ENCODE measurements at places on chromosomes 3 and 15.

GRCh38 chr15:85745023-85745422 is 49.7 kb downstream of the KLHL25 start:
- no peak for DNase-seq

DNA sequence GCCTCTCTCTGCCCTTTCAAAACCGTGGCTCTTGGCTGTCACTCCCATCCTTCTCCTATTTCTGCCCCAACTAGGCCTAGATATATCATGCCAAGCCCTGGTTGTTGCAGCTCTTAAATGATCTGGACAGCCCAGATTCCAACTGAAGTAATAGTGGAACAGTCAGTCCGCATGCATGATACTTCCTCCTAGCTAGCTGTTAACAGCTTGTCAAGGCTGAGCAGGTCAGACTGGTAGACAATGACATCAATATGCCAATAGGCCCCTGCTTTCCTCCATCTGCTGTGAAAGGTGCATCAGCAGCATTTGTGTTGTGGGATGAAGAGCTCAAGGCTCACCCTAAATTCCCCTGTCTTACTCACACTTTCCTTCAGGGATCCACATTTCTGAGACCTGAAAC is 527.7 kb upstream of the TGFBR2 start:
- DNase-seq, result no peak

DNA sequence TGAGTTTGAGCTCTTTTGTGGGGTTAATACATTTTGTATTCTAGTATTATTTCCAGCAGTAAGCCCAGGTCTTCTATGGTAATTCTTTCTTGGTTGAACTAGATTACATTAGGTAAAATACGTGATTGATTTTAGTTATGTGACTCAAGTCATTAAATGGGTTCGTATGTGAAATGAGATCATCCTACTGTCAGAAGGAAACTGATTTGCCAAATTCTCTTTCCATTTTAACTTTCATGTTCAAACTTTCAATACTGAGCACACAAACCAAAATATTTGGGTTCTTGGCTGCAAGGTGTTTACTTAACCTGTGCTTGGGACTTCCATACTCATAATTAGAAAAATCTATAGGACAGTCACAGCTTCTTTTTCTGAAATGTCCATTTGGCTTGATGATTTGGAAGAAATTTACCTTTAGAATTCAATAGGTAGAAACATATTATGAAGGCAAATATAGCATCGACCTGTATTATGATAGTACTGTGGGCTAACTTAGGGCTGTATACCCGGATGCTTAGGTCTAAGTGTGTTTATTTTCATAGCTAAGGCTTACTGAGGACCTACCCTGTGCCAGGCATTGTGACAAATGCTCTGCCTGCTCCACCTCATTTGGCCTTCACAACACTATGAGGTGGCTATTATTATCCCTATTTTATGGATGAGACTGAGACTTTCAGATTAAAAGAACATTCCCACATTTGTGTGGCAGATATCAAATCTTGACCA is 631.8 kb upstream of the GRM7 start:
- no peak for DNase-seq

GRCh38 chr3:52481819-52482521 is 13.2 kb upstream of the STAB1 start:
- no peak for DNase-seq

GRCh38 chr3:80769683-80770082 is 991.8 kb downstream of the GBE1 start:
- DNase-seq, result no peak

GRCh38 chr3:160540551-160540950 is 24.8 kb downstream of the KPNA4 start:
- DNase-seq, result no peak

DNA sequence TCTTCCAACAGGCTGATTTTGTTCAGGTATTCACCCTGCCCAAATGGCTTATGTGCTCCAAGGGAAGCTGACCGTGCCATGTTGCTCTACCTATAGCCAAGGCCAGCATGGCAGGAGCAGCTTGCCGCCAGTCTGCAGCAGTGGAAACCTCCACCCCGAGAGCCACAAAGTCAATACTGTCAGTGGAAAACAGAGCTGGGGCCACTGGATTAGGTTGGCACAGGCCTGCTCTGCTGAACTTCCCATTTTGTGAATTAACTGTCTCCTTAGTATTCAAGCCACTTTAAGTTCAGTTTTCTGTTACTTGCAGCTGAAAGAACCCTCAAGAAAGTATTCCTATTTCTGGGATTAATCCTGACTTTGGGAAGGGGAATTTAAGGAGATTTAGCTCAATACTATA is 63.8 kb upstream of the XCR1 start:
- DNase-seq, result no peak

GRCh38 chr3:137347132-137347531 is 389.3 kb downstream of the IL20RB start:
- DNase-seq, result no peak

DNA sequence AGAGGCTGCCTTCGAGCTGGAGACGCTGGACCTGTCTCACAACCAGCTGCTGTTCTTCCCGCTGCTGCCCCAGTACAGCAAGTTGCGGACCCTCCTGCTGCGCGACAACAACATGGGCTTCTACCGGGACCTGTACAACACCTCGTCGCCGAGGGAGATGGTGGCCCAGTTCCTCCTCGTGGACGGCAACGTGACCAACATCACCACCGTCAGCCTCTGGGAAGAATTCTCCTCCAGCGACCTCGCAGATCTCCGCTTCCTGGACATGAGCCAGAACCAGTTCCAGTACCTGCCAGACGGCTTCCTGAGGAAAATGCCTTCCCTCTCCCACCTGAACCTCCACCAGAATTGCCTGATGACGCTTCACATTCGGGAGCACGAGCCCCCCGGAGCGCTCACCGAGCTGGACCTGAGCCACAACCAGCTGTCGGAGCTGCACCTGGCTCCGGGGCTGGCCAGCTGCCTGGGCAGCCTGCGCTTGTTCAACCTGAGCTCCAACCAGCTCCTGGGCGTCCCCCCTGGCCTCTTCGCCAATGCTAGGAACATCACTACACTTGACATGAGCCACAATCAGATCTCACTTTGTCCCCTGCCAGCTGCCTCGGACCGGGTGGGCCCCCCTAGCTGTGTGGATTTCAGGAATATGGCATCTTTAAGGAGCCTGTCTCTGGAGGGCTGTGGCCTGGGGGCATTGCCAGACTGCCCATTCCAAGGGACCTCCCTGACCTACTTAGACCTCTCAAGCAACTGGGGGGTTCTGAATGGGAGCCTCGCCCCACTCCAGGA is 21.1 kb downstream of the NRROS start:
- DNase-seq, result no peak

DNA sequence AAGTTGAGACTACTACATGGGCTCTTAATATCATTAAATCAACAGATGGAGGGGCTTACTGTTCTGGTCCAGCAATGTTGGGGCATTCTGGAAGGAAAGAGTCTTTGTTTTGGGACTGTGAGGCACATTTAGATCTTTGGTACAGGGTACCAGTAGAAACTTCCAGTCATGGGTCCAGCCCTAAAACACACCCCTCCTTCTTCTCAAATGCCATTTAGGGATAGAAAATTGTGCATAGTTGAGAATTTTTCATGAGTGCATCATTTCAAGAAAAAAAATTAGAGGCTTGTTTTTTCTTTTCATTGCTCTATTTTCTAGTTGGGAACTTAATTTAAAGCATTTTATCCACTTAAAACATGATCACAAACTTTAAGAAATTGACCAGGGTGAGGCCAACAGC is 4.1 kb upstream of the RTP1 start:
- no peak for DNase-seq

DNA sequence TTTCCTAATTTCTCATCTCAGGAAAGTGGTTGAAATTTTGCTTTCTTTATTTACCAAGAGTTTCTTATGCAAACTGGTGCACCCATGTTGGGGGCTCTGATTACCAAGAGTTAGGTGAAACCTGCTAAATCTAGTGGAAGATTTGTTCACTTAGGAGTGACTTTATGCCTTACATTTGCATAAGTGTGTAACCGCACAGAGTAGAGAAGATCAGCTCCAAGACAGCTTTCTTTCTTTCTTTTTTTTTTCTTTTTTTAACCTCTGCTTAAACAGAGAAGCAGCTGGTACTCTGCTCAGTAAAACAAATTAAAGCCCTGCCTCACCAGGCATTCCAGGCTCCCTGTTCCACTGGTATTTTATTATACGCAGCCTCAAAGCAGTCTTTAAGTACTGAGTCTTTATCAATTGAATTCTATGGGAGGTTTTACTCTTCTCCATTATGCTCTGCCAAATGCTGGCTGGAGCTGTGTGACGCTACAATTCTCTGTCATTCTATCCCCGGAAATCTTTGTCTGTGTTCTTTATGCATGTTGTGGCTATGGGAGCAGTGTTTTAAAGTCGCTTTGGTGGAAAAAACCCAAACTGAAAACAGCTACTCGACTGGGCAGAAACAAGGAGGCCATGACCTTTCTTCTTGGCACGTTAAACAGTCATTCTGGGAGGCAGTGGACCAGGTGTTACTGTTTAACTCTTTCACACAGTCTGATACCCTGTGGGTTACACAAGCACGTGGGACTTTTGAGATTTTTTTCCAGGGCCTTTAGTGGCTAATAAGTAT is 55.2 kb upstream of the GBE1 start:
- DNase-seq, result no peak

GRCh38 chr3:171873580-171873979 is 30.4 kb downstream of the TMEM212 start:
- no peak for DNase-seq

DNA sequence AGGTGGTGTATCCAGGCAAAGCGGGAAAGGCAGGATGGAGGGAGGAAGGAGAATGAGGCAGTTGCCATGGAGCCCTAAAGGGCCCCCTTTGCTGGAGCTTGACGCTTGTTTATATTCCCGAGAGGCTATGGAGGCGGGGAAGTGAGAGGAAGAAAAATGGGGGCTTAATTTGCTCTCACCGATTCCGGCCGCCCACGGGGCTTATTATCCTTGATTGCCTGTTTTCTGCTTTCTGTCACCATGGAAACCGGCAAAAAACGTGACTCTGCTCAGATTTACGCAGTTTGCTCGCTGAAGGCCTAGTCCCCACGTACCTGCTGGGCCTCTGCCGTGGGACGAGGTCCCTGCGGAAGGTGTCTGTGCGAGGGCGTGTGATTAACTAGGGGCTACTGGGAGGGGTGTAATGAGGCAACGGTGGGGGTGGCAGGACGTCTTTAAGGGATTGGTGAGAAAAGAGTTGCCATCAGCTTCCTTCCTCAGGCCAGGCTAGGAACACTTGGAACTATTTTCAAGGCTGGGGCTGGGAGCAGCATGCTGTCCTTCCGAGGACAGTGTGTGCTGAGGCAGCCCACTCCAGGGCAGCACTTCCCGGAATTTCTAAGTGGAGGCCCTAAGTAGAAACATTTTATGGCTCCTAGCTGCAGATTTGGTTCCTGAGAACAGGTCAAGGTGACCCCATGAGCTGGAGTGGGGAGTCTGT is 110.8 kb upstream of the NDN start:
- DNase-seq, result peak; percentile 53

- DNase-seq, result no peak
Measured at GRCh38 chr3:196288141-196288460, 575 bp upstream of the PCYT1A start.

DNA sequence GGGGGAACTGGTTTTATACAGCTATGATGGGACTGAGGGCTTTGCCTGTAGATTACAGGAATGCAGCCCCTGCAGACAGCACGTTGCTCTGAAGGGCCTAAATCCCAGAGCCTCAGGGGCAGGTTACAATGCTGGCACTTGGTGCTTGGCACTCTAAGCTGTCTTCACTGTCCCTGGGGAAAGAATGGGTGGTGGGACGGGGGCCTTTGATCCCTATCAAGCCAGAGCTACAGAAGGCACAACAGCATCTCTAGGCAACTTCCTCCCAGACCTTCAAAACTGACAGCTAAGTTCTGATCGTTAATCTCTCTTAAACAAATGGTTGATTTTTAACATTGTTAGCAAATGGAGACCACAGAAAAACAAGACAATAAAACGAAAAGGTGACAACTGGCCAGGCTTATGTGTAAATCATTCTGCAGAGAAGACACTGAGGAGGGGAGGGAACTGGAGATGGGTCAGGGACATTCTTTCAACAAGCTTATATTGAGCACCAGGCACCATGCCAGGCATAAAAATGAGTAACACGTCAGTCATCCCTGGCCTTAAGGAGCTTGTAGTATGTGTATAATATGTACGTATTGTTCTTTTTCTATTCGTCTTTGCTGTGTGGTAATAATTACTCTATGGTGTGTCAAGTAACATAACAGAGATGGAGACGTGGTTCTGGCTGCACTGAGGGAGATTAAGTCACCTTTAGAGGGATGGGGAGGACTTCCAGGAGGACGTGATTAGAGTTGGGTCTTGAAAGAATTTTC is 49.1 kb downstream of the CA12 start:
- no peak for DNase-seq

- no peak for DNase-seq
Measured at GRCh38 chr3:130395916-130396315, 50.4 kb downstream of the COL6A5 start.

DNA sequence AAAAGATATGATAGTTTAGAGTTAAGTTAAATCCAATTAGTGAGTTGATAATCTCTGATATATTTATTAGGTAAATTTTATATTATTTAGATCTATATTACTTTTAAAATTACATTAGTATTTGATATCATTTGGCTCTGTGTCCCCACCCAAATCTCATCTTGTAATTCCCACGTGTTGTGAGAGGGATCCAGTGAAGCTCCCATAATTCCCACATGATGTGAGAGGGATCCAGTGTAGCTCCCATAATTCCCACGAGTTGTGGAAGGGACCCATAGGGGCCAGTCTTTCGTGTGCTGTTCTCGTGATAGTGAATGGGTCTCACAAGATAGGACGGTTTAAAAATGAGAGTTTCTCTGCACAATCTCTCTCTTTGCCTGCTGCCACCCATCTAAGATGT is 1183.6 kb downstream of the NSUN3 start:
- no peak for DNase-seq

GRCh38 chr15:50798684-50799083 is 33.2 kb upstream of the SPPL2A start:
- no peak for DNase-seq

GRCh38 chr3:127597020-127597771 is 1.0 kb upstream of the MCM2 start:
- no peak for DNase-seq

DNA sequence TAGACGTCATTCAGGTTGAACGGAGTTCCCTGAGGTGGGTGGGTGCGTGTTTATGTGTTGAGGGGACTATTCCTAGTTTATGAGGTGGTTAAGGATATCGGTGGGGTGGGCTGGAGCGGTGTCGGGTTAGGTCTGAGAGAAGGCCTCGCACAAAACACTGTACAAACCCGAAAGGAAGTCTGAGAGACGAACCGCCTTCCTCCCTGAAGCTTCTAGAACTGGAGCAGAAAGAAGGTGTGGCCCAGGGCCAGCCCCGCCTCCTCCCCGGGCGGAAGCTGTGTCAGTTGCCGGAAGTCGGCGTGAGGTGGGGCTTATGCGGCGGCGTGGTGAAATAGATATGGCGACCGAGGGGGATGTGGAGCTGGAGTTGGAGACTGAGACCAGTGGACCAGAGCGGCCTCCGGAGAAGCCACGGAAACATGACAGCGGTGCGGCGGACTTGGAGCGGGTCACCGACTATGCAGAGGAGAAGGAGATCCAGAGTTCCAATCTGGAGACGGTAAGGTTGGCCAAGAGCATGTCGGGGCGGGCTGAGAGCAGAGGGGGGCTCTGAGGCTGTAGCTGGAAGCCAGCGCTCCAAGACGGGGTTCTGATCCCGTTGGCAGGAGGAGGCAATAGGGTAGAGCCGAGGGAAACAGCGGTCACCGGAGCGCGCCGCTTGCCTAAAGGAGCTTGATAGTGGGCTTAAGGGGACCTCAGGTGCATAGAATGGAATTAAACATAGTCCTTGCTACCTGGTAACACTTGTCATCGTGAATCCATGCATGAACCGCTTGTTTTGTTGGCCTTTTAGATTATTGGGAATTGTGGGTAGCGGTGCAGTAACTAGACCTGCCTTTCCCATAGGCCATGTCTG is at the start of gene HYPK:
Gene HYPK, plus strand, starts transcription at position 314 of the 856 bp plus-strand sequence. Its CDS starts 24 bp downstream, at position 338.
- DNase-seq, result peak; percentile 93
